ENCODE measurements at places on chromosomes 11 and 22.

DNA sequence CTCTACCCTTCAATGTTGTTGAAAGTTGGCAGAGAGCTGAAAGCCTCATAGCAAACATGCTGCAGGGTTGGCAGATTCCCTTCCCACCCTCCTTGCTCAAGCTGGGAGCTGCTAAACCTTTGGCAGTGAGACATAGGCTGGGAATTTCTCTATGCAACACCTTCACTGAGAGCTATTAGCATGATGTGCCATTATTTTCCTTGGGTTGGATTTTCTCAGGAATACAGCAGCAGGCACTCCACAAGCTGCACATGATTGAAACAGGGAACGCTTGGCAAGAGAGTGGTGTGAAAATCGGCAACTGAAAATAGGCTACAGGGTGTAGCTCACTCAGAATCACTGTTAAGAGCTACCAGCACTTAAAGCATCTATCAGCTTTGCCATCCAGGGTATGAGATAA is 9.6 kb upstream of the ALKBH3 start:
- no peak for DNase-seq

GRCh38 chr11:11998091-11998781 is 10.2 kb downstream of the DKK3 start:
- no peak for DNase-seq

DNA sequence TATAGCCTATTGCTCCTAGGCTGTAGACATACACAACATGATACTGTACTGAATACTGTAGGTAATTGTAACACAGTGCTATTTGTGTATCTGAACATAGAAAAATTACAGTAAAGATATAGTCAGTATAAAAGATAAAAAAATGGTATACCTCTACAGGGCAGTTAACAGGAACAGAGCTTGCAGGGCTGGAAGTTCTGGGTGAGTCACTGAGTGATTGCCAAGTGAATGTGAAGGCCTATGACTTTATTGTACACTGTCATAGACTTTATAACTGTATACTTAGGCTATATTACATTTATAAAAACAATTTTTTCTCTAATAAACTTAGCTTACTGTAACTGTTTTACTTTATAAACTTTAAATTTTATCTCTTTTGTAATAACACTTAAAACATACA is 332.4 kb upstream of the ARHGAP42 start:
- DNase-seq, result no peak

DNA sequence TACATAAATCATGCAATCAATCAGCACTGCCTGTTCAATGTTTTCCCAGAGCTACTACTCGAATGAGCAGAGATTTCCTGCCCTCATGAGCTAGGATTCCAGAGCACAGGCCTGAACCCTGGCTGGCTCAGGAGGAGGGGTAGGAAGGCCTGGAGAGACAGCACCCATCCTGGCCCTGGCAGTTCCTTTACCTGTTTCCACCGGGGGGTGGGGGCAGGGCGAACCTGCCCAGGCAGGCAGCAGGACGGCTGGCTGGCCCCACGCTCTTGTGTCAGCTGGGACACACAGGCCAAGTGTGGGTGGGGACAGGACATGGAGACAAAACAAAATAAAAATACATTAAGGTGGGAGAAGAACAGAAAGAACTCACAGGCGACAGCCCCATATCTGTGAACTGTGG is 109.8 kb upstream of the BID start:
- no peak for DNase-seq

- no peak for DNase-seq
Observed at GRCh38 chr11:26194881-26195280, 137.0 kb upstream of the ANO3 start.

- DNase-seq, result peak; percentile 37
Observed at GRCh38 chr11:25993016-25993415, 338.9 kb upstream of the ANO3 start.

- no peak for DNase-seq
Observed at GRCh38 chr22:37379722-37380121, 47.6 kb downstream of the ELFN2 start.

GRCh38 chr22:19843857-19844376 is 10.8 kb downstream of the GNB1L start:
- DNase-seq, result no peak

Data from femur (tissue), 1 donor.